RWPE2 (cell line): ENCODE measurements at places on chromosomes 11 and 22.

DNA sequence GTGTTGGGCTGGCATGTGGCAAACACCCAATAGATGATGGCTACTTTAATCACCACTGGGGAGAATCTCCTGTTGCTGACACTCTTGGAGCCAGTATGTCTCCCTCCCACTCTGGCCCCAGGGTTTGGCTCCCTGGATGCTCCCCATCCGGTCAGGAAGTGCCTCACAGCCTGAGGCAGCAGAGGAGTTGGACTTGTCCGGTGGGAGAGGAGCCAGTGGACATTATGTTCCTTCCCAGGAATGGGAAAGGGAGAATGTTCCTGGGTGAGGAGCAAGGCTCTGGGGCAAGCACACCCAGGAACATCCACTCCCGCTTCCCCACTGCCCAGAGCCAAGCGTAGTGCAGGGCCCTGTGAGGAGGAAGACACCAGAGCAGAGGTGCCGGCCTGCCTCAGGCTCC lies 84.6 kb upstream of the NAV2 start:
- peak; percentile 77 for DNase-seq

GRCh38 chr22:20418211-20418788 lies 19.3 kb downstream of the SCARF2 start:
- DNase-seq = peak; percentile 70

DNA sequence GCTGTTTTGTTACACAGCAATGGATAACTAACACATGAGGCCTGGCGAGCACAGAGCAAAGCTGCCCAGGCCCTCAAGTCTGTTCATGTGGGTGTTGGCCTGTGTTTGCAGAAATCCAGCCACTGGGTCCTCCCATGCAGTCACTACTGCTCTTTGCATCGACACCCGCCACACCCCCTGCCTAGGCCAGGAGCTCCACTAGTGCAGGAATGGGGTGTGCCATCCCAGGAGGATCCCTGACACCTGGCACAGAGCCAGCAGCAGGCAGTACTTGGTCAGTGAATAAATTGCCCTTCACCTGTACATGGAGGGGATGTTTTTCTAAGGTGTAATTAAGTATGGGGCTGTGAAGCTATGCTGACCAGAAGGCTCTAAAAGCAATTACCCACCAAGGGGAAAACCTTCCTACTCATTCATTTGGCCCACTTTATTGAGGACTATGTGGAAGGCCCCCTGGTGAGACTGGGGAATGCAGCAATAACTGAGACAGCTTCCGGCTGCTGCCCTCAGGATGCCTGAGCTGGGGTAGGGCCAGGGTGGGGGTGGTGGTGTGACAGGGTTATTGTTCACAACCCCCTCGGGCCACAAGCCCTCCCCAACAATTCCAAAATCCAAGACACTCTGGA lies 160.8 kb downstream of the CRYBB2 start:
- no peak for DNase-seq

DNA sequence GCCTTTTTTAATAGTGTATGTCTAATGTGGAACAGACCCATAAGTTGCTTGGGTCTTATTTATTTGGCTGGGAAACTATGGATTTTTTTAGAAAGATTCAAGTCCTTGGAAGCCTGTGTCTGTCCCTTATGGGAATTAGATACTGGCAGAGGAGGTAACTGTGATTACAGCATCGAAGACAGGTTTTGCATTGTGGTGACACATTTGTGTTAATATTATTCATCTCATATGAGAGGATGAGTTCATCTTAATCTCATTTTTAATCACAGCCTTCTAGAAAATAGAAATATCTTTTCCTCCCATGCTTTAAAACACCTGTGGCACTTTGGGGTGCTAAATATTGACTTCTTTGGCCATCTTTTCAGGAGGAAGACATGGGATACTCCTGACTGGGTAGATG lies 9.2 kb downstream of the TAB1 start:
- DNase-seq = no peak

DNA sequence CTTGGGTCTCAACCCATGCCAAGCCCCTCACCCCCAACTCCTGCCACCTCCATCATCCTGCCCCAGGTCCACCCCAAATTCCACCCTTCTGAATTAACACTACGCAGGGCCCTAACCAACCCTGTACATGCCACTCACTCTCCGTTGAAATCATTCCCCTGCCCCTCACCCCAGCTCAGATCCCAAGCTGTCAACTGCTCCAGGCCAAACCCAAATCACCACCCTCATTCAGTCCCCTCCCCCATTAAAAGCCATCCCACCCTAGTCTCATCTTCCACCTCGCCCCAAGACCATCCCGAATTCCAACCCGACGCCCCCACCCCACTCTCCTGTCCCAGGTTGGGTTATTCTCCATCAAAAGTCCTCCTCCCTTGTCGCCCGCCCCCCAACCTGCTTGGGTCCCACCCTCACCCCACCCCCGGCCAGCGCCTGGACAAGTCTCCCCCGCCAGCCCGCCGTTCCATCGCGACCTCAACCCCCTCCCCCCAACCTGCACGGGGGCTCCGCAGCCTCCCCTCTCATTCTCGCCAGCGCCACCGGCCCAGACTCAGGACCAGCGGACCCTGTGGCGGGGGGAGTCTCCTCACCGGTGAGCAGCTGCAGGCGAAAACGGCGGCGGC lies 466 bp downstream of the FAM168A start:
- DNase-seq = no peak

GRCh38 chr11:77122576-77123212 lies 5.4 kb upstream of the MYO7A start:
- DNase-seq = no peak

GRCh38 chr11:130937051-130937450 lies 20.8 kb upstream of the SNX19 start:
- no peak for DNase-seq

DNA sequence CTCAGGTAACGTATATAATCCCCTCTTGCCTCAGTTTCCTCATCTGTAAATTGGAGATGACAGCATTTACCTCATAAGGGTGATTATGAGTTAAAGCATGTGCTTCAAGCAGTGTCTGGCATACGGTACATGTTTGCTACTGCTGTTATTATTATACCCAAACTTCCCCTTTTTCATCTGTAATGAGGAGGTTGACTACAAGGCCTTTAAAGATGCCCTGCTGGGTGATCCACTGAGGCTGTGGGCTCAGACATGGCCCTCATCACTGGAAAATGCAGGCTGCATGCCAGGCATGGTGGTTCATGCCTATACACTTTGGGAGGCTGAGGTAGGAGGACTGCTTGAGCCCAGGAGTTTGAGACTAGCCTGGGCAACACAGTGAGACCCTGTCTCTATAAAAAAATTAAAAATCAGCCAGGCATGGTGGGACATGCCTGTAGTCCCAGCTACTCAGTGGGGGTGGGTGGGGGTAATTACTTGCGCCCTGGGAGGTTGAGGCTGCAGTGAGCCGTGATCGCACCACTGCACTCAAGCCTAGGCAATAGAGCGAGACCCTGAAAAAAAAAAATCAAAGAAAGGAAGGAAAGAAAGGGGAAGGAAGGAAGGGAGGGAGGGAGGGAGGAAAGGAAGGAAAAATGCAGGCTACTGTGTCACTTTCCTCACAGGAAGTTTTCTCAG lies 4.3 kb downstream of the PIK3IP1 start:
- no peak for DNase-seq

- DNase-seq = peak; percentile 82
Observed at GRCh38 chr22:37804881-37805809, 2.6 kb upstream of the GCAT start.

GRCh38 chr22:45863981-45864751 lies 112.8 kb downstream of the WNT7B start:
- DNase-seq = no peak

DNA sequence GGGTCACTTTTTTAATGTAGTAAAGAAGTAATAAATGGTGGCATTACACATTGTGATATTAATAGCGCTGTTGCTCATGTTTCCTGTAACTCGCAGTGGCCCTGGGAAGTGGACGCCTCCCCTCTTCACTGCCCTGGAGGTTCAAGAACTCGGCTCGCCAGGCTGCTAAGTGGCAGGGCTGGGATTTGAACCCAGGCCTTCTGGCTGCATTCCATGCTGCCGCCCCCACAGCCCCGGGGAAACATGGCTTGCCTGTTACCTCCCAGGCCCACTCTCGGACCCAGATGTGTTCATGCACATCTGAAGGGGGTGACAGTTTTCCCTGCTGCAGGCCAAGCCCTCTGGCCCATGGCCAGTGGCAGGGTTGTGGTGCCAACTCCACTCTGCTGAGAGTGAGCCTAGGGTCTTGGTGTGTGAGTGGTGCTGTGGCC lies 25.0 kb upstream of the MGAT3 start:
- DNase-seq = no peak

DNA sequence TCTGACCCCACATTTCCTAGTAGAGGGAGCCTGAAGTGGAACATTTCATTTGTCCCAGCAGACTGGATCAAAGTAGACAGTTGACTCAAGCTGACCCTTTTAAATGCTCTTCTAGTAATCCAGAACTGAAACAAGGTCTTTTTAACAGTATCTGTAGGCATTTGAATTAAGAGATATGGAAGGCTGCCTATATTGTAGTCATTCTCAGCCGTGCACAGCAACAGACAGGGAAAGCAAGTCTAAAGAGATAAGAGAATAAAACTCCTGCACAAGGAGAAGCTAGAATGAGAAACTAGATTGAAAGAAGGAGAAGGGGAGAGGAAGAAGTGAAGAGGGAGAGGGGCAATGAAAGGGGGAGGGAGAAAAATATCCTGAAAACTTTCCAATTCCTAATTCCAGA lies 180.6 kb upstream of the MTMR2 start:
- no peak for DNase-seq

DNA sequence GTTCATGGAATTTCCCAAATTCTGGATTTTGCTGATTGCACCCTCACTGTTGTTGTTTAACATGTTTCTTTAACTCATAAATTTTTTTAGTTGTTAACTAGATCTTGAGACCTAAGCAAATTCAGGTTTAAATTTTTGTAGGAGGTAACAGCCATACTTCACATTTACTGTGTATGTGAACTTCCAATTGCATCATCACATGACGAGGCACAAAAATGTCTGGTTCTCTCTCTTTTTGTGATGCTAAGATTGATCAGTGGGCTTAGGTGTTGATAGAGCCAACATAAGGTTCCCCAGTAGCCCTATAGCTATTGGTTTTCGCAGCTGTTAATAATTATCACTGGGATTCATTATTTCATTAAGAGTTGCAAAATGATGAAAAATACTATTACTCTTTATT lies 277.5 kb downstream of the TMEM135 start:
- no peak for DNase-seq

DNA sequence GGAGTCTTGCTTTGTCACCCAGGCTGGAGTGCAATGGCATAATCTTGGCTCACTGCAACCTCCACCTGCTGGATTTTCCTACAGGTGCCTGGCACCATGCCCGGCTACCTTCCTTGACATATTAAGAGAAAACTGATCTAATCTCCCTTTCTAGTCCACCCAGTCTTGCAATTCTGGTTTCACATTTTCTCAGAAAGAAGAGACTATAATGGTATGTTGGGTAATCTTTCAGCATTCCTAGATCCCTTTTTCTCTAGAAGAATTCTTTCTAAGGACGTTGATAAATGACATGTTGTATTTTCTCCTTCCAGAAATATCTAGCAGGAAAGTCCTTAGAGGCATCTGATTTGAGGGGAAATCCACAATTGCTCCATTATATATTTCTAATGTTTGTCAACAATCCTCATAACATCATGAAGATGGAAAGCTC lies 10.4 kb upstream of the HSPA8 start:
- no peak for DNase-seq

- DNase-seq = no peak
Observed at GRCh38 chr11:37264783-37265182, 666.7 kb upstream of the RAG2 start.

GRCh38 chr11:19788435-19788834 lies 75.8 kb downstream of the NAV2 start:
- no peak for DNase-seq
